ENCODE measurements at places on chromosomes 2 and 18.

- DNase-seq, result no peak
Measured at GRCh38 chr2:10473121-10473756, 25.1 kb upstream of the ODC1 start.

GRCh38 chr2:196268025-196268424, 96.6 kb upstream of the STK17B start:
- DNase-seq, result no peak

DNA sequence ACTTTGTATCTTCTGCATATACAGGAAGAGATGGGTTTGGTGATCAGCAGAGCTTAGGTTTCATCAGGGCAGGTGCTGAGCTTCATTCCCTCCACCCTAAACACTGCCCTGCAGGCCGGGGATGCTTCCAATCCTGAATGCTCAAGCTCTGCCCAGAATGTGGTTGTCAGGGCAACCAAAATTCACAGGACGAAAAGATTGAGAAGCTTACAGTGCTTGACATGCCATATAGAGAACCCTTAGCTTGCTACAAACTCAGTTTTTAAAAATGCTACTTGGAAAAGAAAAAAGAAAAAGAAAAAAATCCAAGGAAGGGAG, 65.6 kb downstream of the SH3RF3 start:
- no peak for DNase-seq

DNA sequence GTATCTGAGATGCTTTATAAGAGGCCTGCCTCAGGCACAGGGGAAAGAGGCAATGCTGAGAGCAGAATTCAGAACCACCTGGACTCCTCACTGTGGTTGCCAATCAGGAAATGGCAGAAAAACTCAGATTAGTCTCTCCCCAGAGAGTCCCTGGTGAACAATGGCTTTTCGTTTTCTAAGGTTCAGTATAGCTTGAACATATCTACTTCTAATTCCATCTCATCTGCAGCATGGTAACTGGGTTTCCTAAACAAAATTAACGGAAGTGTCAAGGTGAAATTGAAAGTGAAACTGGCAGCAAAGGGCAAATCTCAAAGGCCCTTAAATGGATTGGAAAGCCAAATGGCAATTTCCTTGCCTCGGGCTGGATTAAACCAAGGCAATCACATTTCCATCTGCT, 480.2 kb upstream of the ACVR2A start:
- DNase-seq, result no peak

DNA sequence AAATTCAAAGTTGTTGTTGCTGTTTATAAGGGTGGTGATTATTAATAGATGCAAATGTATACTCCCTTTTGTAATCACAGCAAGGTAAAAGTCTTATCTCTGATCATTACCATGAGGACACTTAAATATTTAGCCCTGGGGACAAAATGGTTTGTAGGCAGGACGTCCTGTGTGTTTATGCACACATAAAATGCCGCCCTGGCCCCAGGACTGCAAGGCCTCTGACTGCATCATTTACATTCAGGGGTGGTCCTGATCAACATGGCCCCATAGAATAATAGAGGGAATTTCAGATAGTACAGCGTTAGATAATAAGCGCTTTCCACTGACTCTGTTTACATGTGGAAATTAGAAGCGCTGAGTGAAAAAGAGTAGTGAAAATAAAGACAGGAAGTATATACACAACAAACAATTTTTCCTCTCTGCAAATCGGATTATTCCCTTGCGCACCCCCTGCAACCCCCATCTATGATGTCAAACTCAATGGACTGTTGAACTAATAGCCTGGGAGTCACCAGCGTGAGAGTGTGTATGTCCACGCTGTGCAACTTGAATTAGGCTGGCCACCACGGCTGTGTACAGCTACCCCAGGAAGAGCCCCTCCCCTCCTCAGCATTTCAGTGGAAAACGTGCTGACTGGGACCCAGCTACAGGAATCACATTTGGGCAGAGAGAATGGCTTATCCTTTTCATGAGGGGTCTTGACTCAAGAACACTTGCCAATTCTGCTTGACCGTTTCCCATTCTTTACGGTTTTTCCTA, 291.5 kb downstream of the SOX11 start:
- DNase-seq, result no peak

DNA sequence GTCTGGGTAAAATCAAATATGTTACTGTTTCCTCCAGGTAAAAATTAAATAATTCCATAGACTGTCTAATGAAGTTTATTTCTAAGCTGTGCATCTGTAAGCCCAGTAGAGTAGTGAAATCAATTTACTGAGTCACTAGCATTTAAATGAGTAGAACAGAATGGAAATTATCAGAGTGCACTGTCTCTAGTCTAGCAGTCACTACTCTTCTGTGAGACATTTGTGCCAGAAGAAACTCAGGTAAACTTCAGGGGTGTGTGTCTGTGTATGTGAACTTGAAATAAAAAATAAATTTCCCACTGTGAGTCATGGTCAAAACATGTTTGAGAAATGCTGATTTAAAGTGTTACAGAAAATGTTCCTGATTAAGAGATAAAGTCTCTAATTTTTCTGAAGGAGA, 146.4 kb downstream of the RIF1 start:
- no peak for DNase-seq

- no peak for DNase-seq
Measured at GRCh38 chr18:22267225-22267624, 97.8 kb downstream of the GATA6 start.

DNA sequence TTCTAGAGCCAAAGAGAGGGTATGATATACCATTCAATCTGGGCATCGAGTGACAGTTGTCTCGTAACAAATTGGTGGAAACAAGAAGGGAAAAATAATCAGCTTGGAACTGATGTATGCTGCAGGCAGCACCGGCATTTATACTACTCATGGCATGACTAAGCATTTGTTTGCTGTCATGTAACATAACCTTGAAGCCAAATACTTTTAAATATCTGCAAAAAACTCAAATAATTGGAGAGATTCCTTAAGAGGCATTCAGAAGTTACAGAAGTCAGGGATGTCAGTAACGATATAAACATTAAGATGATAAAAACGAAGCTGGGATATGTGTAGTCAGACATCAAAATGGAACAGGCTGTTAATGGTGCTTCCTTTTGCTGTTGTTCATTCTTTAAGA, 157.3 kb upstream of the MMADHC start:
- DNase-seq, result no peak

GRCh38 chr2:112708968-112709367, 11.9 kb upstream of the NT5DC4 start:
- no peak for DNase-seq

GRCh38 chr2:106097038-106098000, 96.8 kb downstream of the UXS1 start:
- no peak for DNase-seq

DNA sequence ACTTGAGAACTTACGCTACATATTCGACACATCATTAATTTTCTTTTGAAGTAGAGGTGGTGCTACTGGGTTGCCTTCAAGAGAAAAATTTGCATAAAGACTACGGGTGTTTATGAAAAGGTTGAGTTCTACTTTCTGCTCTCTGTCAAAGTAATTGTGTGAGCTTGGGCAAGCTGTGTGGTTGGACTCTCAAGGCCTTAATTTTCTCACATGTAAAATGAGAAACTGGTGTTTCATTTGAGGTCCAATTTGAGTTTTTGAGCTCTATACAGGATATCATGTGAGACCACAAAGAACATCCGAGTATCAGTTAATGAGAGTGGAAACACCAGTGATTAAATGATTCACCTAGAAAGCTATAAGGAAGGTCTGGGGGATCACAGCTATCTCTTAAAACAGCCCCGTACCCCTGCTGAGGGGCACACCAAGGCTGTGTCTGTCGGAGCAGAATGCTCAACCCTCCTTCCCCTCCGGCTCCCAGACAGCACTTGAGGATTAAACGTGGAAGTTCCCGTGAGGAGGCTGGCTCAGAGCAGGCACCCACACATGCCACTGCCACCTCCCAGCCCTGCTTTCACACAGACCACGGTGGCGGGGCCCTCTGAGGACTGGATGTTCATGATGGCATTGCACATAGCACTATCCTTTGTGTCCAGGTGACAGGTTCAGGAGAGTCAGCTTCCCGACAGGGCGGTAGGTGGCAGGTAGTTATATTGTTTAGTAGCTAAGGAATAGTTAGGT, 191.8 kb downstream of the RNF144A start:
- no peak for DNase-seq

DNA sequence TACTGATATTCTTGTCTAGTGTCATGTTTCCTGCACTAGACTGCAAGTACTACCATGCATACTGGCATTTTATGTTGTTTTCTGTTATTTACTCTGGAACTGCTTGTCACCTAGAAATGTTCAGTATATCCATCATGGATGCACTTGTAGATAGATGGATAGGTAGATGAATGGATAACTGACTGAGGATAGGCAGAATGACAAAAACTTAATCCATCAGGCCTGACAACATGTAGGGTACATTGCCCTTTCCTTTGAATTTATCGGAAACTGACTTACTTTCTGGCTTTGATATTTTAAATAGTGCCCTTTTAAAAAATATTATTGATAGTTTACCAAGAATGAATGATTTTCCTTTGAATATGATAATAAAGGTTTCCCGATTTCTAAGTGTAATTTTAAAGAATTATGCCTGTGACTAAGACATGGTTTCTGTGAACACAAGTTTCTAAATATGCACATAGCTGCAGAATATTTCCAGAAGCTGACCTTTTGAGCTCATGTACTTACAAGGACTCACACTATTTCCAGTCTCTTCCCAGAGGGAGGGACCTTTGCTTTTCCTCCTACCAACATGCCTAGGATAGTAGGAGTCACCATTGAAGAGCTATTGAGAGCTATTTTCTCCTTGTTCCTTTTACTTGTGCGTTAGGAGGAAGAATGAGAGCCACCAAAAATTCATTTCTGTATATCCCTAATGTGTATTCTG, 81.3 kb downstream of the ANKRD12 start:
- no peak for DNase-seq

- no peak for DNase-seq
Measured at GRCh38 chr2:187312718-187313282, 135.3 kb downstream of the CALCRL start.

GRCh38 chr2:217959723-217960122, 43.1 kb downstream of the TNS1 start:
- no peak for DNase-seq

GRCh38 chr2:11852526-11853196, 106.2 kb downstream of the LPIN1 start:
- DNase-seq, result no peak

- DNase-seq, result no peak
Measured at GRCh38 chr2:152049541-152049940, 49.3 kb downstream of the CACNB4 start.

- no peak for DNase-seq
Measured at GRCh38 chr2:9310377-9310776, 103.8 kb downstream of the ASAP2 start.

DNA sequence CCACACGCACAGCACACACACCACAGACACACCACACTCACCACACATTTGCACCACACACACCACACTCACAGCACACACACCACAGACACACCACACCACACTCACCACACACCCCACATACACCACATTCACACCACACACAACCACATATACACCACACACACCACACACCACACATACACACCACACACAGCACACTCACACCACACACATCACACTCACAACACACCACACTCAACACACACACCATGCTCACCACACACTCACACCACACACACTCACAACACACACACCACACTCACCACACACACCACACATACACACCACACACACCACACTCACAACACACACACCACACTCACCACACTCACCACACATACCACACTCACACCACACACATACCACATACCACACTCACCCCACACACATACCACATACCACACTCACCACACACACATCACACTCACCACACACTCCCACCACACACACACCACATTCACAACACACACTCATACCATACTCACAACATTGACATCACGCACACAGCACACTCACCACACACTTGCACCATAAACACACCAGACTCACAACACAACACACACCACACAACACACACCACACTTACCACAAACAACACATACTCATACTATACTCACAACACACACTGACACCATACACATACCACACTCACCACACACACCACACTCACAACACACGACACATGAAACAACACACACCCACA, 60.0 kb downstream of the SDC1 start:
- DNase-seq, result no peak

DNA sequence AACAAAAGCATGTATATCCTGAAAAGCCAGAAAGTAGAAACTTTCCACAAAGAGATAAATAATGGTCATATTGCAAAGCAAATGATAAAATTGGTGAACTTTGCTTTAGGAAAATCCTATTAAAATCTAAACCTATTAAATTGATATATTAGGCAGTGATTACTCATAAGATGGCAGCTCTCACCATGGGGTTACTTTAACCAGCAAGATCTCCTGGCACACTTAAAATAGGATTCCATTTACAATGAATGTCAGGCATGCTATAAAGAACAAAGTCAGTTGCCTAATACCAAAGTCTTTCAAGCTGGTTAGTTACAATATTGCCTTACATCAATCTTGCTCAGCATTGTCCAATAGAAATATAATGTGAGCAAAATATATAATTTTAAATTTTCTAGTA, 816.2 kb downstream of the BCL11A start:
- no peak for DNase-seq

DNA sequence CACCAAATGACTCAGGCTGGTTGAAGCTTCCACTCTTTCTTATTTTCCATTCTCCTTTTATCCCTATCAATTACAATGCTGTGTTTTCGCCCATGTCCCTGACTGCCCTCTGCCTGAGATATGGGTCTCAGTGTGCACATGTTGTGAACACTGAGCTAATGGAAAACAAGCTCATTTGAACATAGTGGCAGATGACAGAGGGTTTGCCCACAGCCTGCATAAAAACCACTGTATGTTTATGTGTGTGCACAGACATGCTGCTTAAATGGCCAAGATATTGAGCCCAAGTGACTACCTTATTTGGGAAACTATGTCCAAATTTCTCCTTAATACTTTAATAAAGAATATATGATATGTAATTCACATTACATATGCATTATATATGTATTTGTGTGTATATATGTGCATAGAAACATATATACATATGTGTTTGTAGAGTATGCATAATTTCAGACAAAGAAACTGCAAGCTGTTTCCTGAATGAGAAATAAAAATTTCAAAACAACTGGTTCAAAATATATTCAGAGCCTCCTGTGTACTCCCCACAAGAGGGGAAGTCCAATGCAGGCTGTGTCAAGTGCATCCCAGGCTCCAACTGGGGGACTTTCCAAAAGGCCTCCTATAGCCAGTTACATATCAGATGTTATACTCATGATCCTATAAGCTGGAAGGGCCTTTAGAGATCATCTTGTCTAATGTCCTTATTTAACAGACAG, 92.7 kb upstream of the CD302 start:
- DNase-seq, result no peak
